ENCODE measurements at places on chromosomes 3 and 15. TPM values are rescaled to one million over a fixed set of nuclear protein-coding genes. Genes with fewer than 3 reads are reported as not detected.

MPI gene
- 67.1 TPM for total RNA-seq

C3orf22 gene
- total RNA-seq = not detected

- DNase-seq = peak; percentile 96
These were observed 30.7 kb downstream of the SEMA7A start for GRCh38 chr15:74402873-74403587.

DNA sequence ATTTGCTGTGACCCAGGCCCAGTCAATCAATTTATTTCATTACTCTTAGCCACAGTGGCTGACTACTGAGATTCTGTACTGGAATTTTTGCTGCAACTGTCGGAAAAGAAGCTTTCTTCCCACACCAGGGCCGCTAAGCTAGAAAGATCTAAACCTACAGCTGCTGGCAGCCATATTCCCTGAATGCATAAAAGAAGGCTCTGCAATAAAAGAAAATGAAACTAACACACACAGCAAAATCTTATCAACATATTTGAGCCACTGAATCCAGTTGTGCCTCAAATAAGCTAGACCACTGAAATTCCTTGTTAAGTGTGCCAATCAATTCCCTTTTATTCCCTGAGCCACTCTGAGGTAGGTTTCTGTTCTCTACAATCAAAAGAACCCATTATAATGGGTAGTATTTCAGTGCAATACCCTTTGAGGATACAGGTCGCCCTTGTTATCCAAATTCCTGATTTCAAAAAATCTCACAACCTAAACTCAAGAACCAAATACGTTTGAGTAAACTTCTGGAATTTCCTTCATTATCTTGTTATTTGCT is 60.3 kb downstream of the MYO9A start:
- no peak for DNase-seq

DNA sequence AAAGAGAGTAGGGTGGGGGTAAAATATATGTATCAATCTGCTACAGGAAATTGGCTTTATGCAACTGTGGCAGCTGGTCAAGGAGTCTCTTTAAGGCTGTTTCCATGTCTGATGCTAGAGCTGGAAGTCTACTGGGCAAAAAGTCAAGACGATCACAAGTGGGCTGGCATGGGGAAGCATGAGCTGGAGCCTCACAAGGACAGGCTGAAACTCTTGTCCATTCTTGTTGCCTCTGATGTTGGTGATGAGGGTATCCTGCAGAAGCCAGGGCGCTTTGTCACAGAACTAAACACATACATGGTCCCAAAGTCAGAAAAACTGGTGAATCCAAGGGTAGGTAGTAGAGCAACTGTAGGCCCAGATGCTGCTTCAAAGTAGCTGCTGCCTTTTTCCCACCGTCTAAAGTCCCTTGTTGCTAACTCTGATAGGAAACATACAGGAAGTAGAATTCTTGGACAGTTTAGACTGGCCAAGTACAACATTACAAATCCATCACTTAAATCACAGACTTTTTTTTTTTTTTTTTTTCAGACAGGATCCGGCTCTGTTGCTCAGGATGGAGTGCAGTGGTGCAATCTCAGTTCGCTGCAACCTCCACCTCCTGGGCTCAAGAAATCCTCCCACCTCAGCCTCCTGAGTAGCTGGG is 54.2 kb downstream of the RPL39L start:
- DNase-seq = no peak

All from activated CD8-positive, alpha-beta T cell treated with anti-CD3 and anti-CD28 coated beads for 36 hours (primary cell).